ENCODE measurements at places on chromosomes 1 and 21.
A peak's percentile ranks its signal among the peaks of the same experiment; 100 is the strongest.

GRCh38 chr1:70717656-70718055 is 306.6 kb downstream of the CTH start:
- DNase-seq: no peak

DNA sequence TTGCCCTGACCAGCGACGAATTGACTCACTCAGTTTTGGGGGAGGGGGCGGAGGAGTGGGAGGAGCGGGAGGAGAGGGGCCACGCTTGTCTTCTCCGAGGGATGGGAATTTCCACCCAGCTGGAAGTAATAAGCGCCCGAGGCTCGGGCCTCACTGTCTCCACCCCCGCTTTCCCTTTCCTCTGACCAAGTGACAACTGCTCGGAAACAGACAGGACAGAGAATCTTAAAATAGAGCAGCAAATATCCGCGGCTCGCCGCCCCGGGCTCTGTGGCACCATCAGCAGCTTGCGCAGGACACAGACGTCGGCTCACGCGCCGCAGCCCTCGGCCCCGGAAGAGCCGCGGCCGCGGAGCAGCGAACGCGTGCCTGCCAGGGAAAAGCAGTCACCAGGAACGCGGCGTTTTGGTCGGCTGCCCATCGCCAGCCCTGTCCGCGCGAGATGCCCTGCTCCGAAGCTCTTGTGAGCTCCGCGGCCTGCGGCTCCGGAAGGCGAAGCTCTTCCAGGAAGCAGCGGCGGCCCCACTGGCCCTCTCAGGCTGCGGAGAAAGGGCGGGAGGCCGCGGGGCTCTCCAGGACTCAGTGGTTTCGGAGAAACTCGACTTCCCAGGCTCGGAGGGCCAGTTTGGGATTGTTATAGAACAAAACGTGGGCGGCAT is 10.7 kb upstream of the RGS16 start:
- no peak for DNase-seq

DNA sequence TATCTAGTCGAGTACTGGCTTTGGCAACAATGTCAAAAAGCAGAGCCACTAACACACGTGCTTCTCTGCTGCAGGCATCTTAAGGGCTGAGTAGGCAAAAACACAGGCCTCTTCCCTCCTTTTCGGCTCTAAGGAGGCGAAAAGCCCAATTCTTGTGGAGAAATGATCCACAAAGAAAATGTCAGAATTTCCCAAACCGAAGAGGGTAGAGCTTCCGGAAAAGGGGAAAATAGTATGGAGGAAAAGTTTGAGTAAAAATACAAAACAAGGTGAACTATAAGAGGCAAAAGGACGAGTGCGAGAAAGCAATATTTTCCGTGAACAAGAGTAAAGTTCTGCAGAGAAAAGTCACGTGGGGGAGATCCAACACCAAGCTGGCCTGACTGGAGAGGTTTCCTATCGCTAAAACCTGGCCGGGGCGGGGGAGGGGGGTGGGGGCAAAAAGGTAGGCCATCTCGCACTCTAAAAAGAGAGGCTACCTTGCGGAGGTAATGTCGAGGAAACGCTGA is 551 bp downstream of the ZRANB2 start:
- no peak for DNase-seq

DNA sequence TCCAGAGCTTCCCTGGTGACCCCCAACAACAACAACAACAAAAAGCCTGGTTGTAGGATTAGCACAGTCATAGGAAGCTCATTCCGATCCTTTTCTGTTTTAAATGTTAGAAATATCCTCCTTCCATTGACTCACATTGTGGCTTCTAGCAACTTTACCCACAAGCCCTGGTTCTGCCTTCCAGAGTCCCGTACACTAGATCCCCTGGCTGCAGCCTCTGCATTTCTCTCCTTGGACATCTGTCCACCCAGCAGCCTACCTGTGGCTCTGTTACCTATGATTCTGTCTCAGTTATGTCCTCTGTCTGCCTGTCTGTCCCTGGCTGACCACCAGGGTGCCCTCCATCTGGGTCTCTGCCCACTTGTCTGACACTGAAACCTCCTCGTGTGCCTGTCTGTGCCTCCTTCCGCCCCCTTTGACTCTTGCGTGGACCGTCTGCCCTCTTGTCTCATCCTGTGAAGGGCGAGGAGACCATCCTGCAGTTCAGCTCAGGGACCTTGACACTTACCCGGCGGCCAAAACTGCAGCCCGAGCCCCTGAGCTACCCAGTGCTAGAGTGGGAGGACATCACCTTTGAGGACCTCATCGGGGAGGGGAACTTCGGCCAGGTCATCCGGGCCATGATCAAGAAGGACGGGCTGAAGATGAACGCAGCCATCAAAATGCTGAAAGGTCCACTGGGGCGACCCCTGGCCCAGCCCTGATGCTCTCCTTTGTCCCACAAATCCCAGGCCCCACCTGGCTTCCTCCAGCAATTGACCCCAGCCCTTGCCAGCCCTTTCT is 16.1 kb downstream of the TIE1 start:
- no peak for DNase-seq

DNA sequence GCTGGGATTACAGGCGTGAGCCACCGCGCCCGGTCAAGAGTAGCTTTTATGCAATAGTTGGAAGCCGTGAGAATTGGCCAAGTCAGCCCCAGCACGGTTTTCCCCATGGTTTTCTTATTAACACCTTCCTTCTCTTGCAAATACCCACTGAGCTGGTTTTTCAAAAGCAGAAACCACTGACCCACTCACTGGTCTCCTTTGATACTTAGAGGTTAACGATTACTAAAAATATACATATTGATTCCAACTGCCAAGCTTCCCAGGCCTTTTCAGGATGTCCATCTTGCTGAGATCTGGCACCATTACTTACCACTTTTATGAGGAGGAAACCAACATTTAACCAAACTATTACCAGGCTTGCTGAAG is 25.9 kb upstream of the TARDBP start:
- DNase-seq: no peak

DNA sequence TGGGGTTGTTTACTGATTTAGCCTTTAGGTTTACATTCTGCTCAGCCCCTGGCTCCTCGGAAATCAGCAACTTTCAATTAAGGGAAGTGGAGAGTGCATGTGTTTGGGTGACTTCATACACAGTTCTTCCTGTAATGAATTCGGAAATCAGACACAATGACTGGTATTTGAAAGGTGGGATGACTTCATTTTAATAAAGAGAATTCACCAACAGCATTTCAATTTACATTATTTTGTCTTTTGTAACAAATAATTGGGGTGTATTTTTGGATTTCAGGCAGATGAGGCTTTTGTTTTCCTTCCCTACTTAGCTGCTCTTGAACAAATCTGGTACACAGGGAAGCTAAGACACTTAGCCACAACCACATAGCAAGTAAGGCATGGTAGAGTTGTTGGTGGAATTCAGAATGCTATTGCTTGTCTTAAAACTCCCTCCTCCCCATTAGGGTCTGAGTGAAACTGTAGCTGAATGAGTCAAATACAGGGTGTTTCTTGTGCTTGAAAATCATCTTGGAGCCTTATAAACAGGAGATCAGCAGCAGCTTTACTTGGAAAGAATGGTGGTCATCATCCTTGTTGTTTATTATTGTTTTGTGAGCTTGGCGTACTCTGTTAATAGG is 917 bp downstream of the STX12 start:
- no peak for DNase-seq

DNA sequence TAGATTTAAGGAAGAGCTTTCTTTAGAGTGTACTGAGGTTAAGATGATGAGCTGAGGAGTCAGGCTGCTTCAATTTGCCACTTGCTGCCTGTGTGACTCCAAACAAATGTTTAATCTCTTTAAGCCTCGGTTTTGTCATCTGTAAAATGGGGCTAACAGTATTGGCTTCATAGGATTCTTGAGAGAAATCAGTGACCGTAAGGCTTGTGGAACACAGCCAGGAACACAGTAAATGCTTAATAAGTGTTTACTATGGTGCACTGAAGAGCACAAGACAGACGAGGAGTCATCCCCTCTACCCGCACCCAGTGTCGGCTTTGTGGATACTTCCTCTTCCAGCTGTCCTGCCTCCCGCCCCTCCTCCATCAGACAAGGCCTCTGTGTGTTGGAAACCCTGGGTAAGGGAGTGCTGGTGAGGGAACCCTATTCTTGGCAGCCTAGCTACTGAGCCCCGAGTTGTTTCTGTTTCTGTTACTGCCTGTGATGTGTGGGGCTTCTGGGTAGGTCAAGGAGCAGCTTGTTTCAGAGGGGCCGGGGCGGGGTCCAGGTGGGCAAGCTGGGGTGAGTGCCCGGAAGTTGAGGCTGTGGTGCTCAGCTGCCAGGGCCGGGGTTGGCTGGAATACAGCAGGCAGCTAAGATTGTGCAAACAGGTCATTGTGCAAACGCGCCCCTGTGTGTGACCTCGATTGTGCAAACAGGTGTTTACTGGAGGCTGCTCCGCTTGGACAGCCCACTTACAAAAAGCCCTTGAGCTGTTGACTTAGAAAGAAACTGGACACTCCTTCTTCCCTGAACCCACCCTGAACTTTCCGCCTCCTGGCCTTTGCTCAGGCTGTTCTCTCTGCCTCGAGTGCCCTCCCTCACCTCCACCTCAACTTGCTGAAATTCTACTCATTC is 4.0 kb upstream of the CSF3R start:
- DNase-seq: no peak

GRCh38 chr1:222634180-222635013 is 16.5 kb downstream of the MIA3 start:
- peak; percentile 52 for DNase-seq
